ENCODE measurements at places on chromosomes 12 and 14. TPM values are rescaled to one million over a fixed set of nuclear protein-coding genes. Genes with fewer than 3 reads are reported as not detected.
A peak's percentile ranks its signal among the peaks of the same experiment; 100 is the strongest.

The FGD6 gene
- 21.3 TPM for total RNA-seq

The HVCN1 gene
- 33.4 TPM for total RNA-seq

- DNase-seq: no peak
Measured at GRCh38 chr12:938810-939209, 10.7 kb downstream of the RAD52 start.

GRCh38 chr12:12562016-12562483 is 613 bp downstream of the DUSP16 start:
- peak; percentile 69 for DNase-seq

DNA sequence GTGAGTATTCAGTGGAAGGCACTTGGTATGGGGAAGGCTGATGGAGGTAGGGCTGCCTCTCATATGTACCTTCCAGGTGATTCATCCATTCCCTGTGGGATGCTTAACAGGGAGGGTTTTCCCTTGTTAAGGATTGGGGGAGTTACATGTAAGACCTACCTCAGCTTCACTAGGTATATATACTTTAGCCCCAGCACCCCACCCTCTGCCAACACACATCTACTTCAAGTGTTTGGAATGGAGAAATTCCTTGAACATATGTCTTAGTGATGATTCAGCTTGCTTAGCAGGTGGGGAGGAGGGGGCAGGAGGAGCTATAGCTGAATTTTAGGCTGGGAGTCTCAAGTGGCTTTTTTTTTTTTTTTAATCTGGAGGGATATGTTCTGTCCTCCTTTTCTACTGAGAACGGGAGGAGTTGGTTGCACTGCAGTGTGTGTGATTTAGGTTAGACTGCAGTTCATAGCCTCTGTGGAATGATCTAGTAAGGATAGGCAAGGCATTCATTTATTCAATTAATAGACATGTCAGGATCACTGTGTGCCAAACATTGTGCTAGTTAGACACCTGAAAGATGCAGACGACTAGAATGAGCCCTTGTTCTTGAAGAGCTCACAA is 1.7 kb downstream of the PIP4K2C start:
- no peak for DNase-seq

The GLIPR1L2 gene
- total RNA-seq: 1.8 TPM

- DNase-seq: no peak
Measured at GRCh38 chr12:40241741-40242140, 16.9 kb downstream of the LRRK2 start.

- DNase-seq: peak; percentile 60
Measured at GRCh38 chr14:77642407-77642806, 26.0 kb upstream of the SPTLC2 start.

DNA sequence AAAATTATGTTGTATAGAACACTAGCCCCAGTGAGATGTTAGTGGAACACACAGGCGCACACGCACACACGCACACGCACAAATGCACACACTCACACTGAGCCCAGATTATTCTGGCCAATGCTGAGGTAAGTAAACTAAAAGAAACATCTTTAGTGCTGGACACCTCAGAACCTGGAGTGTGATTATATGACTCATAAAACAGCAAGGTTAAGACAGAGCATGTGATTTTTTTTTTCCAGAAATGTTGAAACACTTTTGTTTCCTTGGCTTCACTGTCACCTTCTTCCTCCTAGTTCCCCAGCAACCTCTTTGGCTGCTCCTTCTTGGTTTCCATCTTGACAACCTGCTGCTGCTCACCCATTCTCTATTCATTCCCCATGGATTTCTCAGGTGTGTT is 141.0 kb upstream of the ALG10B start:
- DNase-seq: no peak

DNA sequence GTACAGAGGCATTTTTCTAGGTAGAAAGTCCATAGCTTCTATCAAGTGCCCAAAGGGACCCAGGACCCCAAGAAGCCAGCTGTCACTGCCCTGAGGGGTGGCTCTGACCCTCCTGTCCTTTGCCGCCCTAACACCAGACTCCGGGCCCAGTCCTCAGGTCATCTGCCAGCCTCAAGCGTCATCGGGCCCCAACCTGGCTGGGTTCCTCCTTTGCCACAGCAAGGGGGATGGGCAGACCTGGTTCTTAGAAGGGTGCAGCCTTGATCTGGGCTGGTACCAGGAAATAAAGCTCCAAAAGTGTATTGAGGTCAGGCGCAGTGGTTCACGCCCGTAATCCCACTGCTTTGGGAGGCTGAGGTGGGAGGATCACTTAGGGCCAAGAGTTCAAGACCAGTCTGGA is 27.1 kb upstream of the FAM222A start:
- DNase-seq: no peak

- DNase-seq: no peak
Measured at GRCh38 chr14:31692376-31692781, 131.2 kb downstream of the NUBPL start.

GRCh38 chr12:50734409-50735263 is 29.3 kb upstream of the ATF1 start:
- no peak for DNase-seq

The B3GNT4 gene
- 0.29 TPM for total RNA-seq

The TMEM179 gene
- 1.2 TPM for total RNA-seq

DNA sequence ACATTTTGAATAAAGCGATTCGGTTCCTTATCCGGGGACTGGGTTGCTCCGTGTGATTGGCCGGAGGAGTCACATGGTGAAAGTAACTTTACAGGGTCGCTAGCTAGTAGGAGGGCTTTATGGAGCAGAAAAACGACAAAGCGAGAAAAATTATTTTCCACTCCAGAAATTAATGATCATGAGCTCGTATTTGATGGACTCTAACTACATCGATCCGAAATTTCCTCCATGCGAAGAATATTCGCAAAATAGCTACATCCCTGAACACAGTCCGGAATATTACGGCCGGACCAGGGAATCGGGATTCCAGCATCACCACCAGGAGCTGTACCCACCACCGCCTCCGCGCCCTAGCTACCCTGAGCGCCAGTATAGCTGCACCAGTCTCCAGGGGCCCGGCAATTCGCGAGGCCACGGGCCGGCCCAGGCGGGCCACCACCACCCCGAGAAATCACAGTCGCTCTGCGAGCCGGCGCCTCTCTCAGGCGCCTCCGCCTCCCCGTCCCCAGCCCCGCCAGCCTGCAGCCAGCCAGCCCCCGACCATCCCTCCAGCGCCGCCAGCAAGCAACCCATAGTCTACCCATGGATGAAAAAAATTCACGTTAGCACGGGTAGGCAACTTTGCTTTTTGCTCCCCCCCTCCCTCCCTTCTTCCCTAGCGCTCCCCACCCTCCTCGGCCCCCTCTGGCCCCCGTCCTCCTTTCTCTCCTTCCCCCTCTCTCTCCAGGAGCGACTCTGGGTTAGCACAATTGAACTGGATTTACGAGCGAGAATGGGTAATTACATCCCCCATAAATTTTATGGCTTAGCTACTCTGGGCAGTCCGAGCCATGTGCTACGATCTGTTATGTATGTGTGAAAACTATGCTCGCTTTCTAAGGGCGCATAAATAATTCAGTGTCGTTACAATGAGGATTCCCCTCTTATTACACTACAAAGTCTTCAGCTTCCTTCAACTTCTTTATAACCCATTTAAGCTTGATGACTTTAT is at the start of gene HOXC4:
HOXC4 (plus strand) TSS at position 85 of the 991 bp plus-strand sequence; CDS start at position 173, 88 bp downstream.
- peak; percentile 61 for DNase-seq

GRCh38 chr14:49306152-49306751 is 279.9 kb downstream of the RPS29 start:
- no peak for DNase-seq

The APOF gene
- total RNA-seq: not detected

- no peak for DNase-seq
Measured at GRCh38 chr12:27361372-27361771, 28.7 kb downstream of the BMAL2 start.

- no peak for DNase-seq
Measured at GRCh38 chr14:56805992-56806727, 4.1 kb downstream of the OTX2 start.

- DNase-seq: no peak
Measured at GRCh38 chr12:7303230-7303629, 642 bp upstream of the ACSM4 start.

The KRT81 gene
- total RNA-seq: not detected

The PTPN21 gene
- total RNA-seq: 37.8 TPM

GRCh38 chr14:75069811-75070145 is 337 bp downstream of the ZC2HC1C start:
- no peak for DNase-seq

The KITLG gene
- 7.3 TPM for total RNA-seq

The MIP gene
- 0.14 TPM for total RNA-seq
